ENCODE measurements at places on chromosomes 5 and 9.
A peak's percentile ranks its signal among the peaks of the same experiment; 100 is the strongest.

DNA sequence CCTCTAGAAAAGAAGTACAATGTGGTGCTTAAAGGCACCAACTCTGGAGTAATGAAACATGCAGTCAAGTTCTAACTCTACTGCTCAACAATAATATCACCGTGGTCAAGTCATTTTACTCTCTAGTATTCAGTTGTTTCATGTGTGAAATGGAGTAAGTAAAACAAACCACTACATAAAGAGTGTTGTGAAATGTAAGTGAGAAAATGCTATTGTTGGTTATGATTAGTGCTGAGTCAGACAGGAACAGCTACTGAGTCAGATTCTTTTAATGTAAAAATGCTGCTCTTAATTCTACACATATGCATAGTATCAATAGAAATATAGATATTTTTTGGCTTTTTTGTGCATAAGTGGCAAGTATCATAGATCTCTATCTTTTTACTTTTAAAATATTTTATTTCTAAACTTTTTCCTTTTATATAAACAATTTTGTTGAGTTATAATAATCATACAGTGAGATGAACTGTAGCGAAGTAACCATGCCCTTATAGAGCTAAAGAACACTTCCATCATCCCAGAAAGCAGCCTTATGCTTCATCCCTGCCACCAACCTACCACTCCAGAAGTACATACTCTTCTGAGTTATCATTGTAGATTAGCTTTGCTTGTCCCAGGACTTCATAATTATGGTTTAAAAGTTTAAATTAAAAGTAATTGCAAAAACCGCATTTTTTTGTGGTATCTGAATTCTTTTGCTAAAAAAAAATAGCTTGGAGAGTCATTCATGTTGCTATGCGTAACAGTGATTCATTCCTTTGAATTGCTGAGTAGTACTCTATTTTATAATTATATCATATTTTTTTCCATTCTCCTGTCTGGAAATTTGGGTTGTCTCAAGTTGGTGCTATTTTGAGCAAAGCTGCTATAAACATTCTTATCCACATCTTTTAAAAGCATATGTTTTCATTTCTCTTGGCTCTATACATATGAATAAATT lies 548.2 kb upstream of the CLINT1 start:
- peaks cover 17% of the 10 kb centered on the region for H3K4me1 ChIP-seq
- no peaks in the 10 kb centered on the region for H3K36me3 ChIP-seq
- no peak for DNase-seq
- H3K27me3 ChIP-seq, result no peaks in the 10 kb centered on the region

- no peaks in the 10 kb centered on the region for H3K27me3 ChIP-seq
- no peak overlapping the region for H3K27ac ChIP-seq
- H3K4me3 ChIP-seq, result no peak overlapping the region
- peaks cover 9% of the 10 kb centered on the region for H3K4me1 ChIP-seq
- no peaks in the 10 kb centered on the region for H3K36me3 ChIP-seq
These were observed 101.1 kb downstream of the APBA1 start for GRCh38 chr9:69571032-69571431.

DNA sequence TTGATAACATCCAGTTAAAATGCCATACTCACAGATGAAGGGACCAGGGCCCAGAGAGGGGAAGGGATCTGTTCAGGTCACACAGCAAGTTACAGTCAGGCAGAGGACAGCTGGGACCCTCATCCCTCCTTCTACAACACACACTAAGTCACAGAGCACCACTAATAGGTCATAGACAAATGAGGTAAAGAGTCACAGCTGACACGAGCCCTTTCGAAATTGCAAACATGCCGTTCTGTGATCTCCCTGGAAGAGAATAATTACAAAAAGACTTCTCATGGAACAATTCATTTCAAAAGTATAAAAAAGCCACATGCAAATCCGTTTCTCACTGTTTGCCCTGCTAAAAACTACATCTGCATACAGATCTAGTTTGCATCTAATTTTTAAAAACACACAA lies 15.5 kb downstream of the IGFBPL1 start:
- H3K4me1 ChIP-seq, result no peaks in the 10 kb centered on the region
- no peak overlapping the region for H3K27ac ChIP-seq
- DNase-seq, result no peak
- H3K27me3 ChIP-seq, result no peaks in the 10 kb centered on the region

GRCh38 chr9:105413525-105413924 lies 34.3 kb upstream of the FSD1L start:
- no peaks in the 10 kb centered on the region for H3K36me3 ChIP-seq
- H3K4me1 ChIP-seq, result no peaks in the 10 kb centered on the region
- H3K27ac ChIP-seq, result no peak overlapping the region
- no peak overlapping the region for H3K4me3 ChIP-seq
- no peak for DNase-seq

GRCh38 chr5:99187611-99188010 lies 258.8 kb upstream of the CHD1 start:
- DNase-seq, result no peak
- H3K27ac ChIP-seq, result no peak overlapping the region
- H3K27me3 ChIP-seq, result no peaks in the 10 kb centered on the region
- no peak overlapping the region for H3K4me3 ChIP-seq
- no peaks in the 10 kb centered on the region for H3K4me1 ChIP-seq

DNA sequence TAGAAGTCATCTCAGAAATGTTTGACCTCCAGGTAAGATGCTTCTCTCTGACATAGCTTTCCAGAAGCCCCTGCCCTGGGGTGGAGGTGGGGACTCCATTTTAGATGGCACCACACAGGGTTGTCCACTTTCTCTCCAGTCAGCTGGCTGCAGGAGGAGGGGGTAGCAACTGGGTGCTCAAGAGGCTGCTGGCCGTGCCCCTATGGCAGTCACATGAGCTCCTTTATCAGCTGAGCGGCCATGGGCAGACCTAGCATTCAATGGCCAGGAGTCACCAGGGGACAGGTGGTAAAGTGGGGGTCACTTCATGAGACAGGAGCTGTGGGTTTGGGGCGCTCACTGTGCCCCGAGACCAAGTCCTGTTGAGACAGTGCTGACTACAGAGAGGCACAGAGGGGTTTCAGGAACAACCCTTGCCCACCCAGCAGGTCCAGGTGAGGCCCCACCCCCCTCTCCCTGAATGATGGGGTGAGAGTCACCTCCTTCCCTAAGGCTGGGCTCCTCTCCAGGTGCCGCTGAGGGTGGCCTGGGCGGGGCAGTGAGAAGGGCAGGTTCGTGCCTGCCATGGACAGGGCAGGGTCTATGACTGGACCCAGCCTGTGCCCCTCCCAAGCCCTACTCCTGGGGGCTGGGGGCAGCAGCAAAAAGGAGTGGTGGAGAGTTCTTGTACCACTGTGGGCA lies 642 bp downstream of the CSF2 start:
- H3K4me3 ChIP-seq, result no peak overlapping the region
- H3K4me1 ChIP-seq, result no peaks in the 10 kb centered on the region
- no peak for DNase-seq

DNA sequence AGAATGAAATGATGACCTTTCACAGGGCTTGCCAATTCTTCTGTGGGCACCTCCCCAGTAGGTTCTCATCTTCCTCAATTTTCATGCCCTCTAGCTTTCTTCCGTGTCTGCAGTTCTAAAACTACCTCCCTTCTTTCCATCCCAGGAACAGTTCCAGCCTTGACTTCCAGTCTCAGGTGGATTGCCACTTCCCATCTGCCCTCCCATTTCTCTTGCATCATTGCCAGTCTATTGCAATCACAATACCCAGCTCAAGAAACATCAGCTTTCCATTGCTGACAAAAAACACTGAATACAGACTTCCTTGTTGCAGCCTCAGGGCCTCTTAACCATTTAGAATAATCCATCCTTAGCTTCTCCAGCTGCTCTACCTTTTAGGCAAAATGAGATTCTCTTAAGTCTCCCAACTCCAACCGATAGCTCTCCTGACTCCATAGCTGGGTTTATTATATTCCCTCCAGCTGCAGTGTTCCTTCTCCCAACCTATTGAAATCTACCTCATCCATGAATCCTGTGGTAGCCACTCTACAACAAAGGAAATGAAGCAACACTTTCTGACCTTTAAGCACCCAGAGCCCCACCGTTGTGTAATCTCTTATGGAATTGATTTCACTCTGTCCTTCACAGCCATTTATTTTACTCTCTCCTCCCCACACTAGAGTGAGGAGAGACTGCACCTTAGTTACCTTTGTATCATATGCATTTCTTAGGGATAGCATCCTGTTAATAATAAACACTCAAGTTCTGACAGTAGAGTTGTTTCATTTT lies 75.6 kb upstream of the PCA3 start:
- H3K27ac ChIP-seq, result peak overlapping the region; percentile 62
- no peaks in the 10 kb centered on the region for H3K36me3 ChIP-seq
- no peak for DNase-seq
- peaks cover 13% of the 10 kb centered on the region for H3K4me1 ChIP-seq
- no peak overlapping the region for H3K4me3 ChIP-seq

- no peaks in the 10 kb centered on the region for H3K36me3 ChIP-seq
- no peak for DNase-seq
- H3K27me3 ChIP-seq, result no peaks in the 10 kb centered on the region
- no peaks in the 10 kb centered on the region for H3K4me1 ChIP-seq
- H3K4me3 ChIP-seq, result no peak overlapping the region
- no peak overlapping the region for H3K27ac ChIP-seq
These were observed 329.8 kb upstream of the PDE4D start for GRCh38 chr5:60223342-60223741.
